ENCODE measurements at places on chromosomes 3 and 15.

DNA sequence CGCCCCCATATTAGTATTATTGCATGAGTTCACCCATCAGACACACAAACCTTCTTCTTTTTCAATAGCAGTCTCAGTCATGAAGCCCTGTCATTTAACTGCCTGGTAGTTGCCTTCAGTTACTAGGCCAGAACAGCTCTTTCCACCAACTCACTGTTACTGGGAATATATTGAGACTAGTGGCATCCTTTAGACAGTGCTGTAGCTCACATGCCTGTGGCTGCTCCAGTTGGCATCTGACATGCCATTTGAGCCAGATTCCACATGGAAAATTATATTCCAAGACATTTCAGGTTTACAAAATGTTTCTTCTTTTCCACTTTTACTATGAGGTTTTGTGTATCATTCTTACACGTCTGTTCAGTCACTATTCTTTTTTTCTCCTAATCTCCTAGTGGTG, 146.1 kb downstream of the GHSR start:
- DNase-seq = no peak

DNA sequence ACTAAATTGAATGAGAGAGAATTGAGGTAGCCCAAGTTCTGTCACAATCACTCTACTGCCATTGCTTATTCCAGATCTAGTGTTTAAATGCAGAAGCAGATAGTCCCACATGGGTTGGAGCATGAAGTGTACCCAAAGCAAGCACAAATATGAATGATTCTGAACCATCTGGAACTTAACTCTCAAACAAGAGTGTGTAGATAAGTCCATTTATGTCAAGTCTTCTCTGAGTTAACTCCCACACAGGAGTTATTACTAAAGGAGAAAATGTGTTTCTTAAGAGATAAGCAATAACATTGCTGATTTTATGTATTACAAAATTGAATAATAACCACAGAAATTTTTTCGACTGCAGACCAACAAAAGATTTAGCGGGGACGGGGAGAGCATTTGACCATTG, 33.6 kb downstream of the PAQR9 start:
- no peak for DNase-seq

DNA sequence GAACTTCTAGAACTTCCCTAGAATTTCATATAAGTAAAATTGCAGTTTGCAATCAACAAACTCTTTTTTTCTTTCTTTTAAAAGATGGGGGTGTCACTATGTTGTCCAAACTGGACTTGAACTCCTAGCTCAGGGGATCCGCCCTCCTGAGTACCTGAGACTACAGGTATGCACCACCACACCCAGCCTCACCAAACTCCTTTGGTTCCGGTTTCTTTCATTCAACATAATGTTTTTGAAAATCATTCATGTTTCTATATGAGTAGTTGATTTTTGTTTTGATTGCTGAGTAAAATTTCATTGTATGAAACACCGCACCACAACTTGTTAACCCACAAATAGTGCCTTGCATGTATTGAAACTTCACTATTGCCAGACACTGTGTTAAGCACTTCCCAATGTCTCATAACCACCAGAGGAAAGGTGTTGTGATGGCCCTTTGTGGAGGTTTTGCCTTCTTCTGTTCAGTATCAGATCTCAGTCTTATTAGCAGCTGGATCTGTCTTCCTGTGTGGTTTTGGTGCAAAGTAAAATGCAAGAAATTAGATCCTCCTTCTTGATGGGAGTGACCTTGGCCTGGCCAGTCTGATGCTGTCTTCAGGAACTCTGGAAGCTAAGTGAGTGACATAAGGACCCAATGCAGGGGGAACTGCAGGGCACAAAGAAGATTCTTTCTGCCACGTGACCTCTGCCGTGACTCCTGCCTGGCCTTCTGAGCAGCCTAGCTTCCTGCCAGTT, 78.8 kb upstream of the UBE2E1 start:
- DNase-seq = no peak

DNA sequence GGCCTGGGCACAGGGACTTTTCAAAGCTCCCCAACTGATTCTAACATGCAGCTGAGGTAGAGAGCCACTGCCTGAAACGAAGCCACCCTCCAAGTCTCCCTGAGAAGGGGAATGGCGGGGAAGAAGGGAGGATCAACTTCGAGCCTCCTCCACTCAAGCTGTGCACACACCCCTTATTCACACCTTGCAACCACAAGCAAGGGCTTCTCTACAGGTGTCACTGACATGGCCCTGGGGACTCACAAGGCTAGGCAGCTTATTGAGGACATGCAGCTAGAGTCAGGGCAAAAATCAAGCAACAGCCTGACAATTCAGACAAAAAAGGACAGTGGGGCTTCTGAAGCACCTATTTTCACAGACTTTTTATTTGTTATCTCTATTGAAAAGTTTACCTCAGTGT, 85.2 kb downstream of the SNRK start:
- DNase-seq = no peak

- no peak for DNase-seq
These were observed 15.9 kb downstream of the PARL start for GRCh38 chr3:183868796-183869195.

DNA sequence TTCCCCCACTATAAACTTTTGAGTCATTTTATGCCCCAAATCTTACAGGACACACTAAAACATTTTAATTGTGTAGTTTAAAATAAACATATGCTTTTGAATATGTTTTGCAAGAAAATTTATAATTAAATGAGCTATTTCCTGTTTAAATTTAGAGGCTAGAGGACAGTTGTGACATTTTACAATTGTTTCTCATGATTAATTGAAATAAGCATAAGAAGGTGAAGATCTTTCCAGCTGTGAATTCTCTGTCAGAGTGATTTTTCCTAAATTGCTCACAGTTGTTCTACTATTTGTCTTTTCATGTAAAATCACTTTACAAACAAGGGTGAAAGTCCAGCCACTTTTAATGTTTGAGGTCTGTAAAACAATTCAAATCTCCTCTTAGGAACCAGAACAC, 892.3 kb downstream of the CADM2 start:
- DNase-seq = no peak

GRCh38 chr3:128532012-128532983, 39.3 kb upstream of the GATA2 start:
- DNase-seq = no peak

DNA sequence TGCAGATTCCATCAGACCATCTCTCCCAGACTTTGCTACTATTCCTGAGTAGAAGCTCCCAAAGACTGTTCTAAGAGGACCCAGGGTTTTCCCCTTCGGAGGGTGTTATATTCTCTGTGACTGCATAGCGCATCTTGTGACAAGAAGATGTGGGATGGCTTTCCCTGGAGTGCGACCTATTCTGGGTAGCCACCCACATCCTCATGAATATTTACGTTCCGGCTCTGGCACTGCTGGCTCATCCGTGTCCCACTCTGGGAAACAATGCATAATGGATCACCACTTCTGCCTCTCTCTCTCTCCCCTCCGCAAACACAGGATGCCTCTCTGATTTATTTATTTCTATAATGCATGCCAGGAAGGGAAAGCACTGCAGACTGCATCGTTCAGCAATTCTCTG, 166.1 kb downstream of the PYDC2 start:
- DNase-seq = no peak

GRCh38 chr15:99247062-99247461, 2.3 kb downstream of the TTC23 start:
- no peak for DNase-seq

GRCh38 chr15:83110381-83110780, 2.9 kb downstream of the TM6SF1 start:
- DNase-seq = no peak

DNA sequence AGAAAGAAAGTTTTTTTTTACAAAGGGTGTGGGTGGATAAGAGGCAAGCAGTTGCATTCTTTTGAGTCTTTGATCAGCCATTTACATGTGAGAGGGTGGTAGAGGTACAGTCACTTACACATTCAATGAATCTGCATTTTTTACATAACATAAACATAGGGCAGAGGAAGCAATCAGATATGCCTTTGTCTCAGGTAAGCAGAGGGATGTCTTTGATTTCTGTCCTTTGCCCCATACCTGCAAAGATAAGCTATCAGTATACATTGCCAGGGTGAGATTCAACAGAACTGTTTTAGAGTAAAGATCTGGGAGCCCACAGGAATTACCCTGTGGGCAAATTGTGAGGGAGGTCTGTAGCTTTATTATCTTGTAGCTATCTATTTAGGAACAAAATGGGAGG, 5.4 kb upstream of the PPP1R2 start:
- no peak for DNase-seq

DNA sequence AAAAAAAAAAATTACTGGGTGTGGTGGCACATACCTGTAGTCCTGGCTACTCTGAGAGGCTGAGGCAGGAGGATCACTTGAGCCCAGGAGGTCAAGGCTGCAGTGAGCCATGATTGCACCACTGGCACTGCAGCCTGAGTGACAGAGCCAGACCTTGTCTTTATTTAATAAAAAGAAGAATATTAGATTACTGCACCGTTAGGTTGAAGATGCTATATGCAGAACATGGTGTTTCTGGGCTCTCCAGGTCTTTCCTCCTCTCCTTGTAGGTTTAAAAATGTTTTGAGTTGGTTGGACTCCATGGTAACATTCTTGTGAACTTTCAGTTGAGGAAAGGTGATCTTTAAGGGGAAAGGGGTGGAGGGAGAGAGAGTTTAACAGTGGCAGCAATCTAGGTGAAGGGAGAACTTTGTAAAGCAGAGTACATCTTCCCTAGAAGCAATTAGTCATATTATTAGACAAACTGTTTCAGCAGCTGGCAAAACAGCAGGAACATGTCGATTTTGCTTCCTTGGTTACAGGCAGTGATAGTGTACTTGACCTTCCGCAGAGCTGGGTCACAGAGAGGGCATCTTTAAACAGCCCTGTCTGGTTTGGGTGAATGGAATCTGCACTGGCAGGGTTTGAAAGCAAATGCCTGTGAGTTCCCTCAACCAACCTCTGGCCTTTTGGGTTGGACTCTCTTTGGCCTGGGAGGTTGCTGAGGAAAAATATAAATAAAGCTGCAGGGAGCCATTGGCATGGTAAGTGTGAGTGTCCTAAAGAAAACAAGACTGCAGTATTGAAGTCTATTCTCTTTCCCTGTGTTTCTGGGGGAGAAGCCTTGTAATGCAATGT, 42.8 kb downstream of the NR2C2 start:
- DNase-seq = no peak

- no peak for DNase-seq
These were observed at the start of gene CD96 for GRCh38 chr3:111541911-111542483. Gene CD96, plus strand, starts transcription at chr3:111542197. Its CDS starts 52 bp downstream, at chr3:111542249.

DNA sequence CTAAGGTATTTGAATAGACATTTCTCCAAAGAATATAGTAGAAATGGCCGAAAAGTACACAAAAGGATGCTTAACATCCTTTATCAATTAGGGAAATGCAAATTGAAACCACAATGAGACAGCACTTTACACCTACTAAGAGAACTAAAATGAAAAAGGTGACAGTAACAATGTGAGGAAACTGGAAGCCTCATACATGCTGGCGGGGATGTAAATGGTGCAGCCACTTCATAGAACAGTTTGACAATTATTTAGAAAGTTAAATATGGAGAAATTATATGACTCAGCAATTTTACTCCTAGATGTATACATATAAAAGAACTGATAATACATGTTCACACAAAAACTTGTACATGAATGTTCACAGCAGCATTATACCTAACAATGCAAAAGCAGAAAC, 13.4 kb downstream of the SPICE1 start:
- no peak for DNase-seq

GRCh38 chr3:13157986-13158385, 84.8 kb upstream of the IQSEC1 start:
- DNase-seq = no peak

- no peak for DNase-seq
These were observed 42.9 kb downstream of the CFAP20DC start for GRCh38 chr3:59006634-59007517.

DNA sequence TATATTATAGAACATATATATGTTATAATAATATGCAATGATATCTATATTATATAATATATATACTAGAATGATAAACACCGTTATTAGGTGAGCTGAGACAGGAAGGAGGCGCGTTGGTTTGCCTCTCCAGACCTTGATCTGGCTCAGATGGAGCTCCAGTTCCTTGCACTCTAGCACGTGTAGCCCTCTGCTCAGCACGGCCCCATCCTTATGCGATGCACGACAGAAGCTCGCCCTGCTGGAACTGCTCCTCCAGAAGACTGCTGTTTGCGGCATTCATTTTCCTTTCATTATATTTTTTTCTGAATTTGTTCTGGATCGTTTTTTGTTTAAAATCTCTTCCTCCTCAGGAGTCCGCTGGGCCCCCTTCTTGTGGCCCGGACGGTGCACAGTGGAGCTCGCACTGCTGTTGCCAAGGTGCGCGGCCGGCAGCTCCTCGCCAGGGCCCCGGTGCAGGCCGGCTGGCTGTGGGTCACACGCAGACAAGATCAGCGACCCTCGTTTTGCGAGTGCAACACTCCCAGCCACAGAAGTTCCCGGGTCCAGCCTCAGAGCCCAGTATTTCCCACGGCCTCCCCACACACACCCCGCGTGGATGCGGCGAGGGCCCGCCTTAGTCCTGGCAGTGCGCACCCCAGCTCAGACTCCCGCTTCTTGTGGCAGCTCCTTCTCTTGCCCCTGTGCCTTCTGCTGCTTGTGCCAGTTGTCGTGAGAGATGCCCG, 112.2 kb downstream of the CHL1 start:
- DNase-seq = no peak

- no peak for DNase-seq
These were observed 52.4 kb downstream of the PSMD6 start for GRCh38 chr3:63970631-63971475.

- DNase-seq = no peak
These were observed at the start of gene GATA2 for GRCh38 chr3:128492671-128493569. Gene GATA2, minus strand, starts transcription at chr3:128493201. Its CDS starts 6,170 bp downstream, at chr3:128487031.
